ENCODE measurements at places on chromosomes 11 and 22.
A peak's percentile ranks its signal among the peaks of the same experiment; 100 is the strongest.

DNA sequence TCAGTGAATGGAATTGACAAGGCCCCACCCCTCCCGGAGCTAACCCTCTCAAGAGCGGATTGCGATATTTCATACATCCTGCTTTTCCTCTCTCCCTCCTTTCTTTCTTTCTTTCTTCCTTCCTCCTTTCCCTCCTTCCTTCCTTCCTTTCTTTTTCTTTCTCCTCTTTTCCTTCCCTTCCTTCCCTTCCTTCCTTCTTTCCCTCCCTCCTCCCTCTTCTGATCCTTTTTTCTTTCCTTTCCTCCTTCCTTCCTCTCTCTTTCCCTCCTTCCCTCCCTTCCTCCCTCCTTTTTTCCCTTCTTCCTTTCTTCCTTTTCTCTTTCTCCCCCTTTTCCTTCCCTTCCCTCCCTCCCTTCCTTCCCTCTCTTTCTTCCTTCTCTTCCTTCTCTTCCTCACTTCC lies 15.0 kb upstream of the MN1 start:
- no peak for DNase-seq

DNA sequence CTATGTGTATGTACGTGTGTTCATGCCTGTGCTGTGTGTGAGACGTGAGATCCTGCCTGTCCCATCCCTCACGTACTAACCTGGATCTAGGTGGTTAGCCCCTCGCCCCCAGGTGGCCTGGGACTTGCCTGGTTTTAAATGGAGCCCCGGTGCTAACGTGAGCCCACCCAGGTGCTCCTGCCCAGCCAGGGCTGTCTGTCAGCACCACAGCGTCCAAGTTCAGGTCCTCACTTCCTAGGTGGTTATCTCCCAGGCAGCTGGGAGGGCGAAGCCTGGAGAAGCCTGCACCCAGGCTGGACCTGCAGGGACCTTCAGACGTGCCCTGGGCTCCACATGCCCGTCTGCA lies 86.0 kb downstream of the KCNQ1 start:
- no peak for DNase-seq

- no peak for DNase-seq
Measured at GRCh38 chr11:72646024-72646423, 28.2 kb downstream of the PDE2A start.

GRCh38 chr22:20203552-20204201 lies 52.8 kb upstream of the CCDC188 start:
- DNase-seq, result no peak

DNA sequence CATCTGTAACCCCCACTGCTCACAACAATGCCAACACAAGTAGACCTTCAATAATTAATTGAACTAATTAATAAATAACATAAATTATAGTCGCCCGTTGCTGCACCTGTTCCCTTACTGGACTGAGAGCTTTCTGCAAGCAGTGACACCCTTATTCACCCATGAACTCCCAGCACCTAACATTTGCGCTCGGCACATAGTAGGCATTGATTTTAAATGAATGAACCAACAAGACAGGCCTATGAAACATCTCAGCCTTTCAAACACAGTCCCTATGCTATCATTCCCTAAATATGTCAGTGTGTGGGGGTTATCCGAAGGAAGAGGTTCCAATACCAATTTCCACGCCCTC lies 1.1 kb downstream of the THAP12 start:
- DNase-seq, result no peak

DNA sequence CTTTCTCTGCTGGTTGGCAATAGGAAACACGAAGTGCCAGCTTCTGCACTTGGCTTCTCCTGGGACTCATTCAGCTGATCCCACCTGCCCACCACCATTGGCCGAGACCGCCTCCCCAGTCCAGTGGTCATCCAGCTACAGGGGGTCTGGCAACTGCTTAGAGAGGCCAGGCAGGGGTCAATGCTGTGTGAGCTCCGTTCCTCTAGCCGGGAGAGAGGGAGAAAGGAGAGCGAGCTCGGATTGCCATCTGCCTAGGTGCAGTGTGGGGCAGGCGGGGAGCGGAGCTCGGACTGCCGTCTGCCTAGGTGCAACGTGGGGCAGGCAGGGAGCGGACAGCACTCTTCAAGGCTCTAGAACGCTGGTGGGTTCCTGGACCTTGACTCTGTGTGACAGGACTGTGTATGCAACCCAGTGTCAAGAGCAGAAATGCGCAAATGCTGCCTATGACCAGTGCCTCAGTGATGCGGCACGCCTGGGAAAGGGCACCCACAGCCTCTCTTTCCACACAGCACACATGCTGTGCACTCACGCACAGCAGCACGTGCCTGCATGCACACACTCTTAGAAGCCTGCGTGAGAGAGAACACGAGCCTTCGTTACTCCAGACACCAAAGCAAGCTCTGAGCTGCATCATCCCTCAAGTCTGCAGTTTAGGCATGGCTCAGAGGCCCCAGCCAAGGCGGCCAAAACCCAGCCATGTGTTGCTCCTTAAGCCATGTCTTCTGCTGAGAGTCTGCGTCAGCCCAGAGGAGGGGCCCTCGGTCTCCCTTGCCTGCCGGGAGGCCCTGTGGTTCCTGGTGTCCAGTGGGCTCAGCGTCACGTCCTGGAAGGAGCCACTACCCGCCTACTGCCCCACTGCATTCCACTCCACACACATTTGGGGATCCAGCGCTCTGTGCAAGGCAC lies 26.8 kb upstream of the JAM3 start:
- DNase-seq, result no peak

DNA sequence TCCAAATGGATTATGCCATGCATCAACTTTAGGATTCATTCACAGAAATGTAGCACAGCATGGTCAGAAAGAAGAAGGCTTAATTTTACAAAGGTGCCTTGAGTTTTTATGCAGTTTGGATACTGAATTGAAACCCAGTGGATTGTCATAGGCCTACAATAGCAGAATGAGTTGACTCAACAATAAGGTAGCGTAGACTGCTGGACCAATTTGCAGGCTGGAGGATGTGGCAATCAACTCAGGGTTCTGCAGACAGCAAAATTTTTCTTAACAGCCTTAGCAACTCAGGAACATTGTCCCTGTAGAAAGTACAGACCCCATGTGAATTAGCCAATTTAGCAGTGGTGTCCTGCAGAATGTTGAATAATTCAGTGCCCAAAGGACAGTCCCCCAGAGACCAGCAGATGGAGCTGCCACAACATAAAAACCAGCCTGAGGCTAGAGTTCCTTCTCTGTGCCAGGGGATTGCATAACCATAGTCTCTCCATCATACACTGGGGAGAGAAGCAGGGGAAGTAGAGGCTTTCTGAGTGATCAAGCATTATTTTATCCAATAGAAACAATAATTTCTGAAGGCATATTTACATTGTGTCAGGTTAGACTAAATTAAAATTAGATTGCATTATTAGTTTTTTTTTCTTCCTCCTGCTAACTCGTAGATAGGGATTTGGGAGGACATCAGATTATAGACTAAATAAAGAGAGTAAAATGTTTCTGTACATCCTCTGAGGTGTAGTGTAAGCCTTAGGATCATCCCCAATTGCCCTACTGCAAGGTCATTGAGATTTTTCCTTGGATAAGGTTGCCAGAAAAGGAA lies 20.3 kb upstream of the MRPL17 start:
- DNase-seq, result peak; percentile 48

- DNase-seq, result no peak
Measured at GRCh38 chr11:14181121-14181520, 177.9 kb downstream of the RRAS2 start.

DNA sequence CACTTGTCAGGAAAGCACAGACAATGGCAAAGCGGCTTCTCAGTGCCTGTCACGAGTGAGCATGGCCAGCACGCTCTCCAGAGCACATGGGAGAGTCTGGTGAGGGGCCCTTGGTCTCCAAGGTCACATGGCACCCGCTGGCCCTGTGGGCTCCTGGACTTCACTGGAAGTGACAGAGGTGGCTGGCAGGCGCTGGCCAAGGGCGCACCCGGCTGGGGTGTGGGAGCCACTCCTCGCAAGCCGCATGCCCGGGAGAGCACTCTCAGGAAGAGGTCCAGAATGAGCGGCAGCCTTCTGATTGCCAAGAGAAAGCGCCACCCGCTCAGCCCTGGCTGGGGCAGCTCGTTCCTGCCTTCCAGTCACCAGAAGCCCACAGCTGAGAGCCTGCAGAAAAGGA lies 17.1 kb upstream of the MOB2 start:
- DNase-seq, result no peak

GRCh38 chr11:48033918-48034341 lies 53.6 kb downstream of the PTPRJ start:
- no peak for DNase-seq

DNA sequence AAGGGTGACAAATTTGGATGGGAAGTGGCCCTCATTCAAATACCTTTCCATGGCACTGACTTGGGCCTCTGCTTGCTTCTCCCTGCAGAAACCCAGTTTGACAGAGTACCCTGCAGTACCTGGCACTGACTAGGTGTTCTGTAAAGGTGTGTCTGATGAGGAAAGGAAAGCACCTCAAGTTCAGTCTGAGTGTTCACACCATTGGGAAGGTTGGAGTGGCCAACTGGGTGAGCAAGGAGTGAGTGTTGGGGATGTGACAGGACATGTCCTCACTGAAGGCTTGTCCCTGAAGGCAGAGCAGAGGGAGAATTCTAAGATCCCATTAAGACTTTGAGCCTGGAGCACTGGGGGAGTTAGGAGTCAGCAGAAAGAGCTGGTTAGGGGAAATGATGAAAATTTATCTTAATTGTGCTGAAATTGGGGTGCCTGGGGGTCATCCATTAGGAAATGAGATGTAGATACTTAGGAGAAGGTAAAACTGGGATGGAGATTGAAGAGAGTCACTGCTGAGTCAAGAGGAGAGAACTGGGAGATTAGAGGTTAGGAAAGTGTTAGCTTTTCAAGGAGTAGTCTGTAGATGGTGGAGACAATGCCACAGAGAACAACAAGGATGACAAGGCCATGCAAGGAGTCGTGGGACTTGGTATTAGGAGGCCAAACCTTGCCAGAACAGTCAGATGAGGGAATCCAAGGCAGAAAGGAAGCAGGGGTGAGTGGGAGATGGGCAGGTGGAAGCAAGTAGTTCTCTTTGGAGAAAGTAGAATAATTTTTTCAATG lies 6.1 kb downstream of the SREBF2 start:
- DNase-seq, result no peak

DNA sequence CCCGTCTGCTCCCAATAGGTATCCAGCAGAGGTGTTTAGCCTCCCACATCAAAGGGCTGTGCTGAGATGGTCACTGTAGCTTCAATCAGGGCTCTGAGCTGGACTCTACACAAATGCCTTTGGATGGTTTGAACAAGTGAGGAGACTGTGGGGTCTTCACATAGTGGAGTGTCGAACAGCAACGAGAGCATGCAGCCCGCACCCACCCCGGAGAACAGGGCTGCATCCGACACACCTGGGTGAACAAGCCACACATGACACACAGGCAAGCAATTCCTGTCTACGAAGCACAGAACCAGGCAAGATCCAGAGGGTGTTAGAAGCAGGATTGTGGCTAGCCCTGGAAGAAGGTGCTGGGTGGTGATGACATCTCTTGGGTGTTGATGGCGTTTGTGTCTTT lies 58.0 kb upstream of the FGF3 start:
- DNase-seq, result no peak

DNA sequence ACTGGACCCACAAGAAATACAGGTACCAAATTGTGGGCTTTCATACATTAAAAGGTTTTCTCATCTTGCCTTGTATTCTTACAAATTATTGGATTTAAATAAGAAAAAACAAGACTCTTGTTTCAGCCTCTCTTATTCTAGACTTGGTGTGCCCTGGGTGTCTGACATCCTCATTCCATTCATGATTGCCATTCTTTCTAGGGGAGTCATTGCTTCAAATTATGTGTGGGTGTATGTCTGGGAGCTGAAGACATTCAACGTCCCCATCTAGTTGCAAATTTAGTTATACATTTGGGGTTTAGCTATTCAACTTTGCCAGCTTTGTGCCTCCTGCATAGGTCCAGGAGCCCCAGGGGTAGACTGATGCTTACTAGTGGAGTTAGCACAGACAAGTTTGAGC lies 18.1 kb downstream of the MAML2 start:
- DNase-seq, result peak; percentile 39

DNA sequence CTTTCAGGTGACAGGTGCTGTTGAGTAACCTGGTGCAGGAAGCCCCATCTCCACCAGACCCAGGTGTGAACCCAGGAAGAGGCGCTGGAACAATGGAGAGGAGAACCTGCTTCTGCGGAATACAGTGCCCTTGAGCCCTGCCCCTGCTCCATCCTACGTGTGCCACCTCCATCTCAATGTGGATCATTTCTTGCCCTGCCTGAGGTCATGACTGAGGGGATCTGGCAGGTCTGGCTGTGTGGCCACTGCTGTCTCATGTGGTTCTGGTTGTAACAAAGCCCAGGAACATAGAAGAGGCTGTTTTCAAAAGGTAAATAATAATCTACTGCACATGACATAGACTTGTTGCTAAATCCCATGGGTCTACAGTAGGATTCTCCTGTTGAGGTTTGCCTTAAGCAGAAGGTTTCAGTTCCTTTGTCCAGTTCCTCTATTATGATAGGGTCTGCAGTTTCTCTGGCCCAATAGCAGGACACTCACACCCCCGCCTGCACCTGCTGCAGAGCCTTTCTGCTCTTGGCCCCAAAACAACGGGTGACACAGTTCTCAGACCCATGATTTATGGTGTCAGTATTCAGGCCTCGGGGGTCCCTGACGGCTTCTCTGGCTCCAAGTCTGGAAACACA lies 113.5 kb upstream of the IGLL5 start:
- DNase-seq, result no peak

DNA sequence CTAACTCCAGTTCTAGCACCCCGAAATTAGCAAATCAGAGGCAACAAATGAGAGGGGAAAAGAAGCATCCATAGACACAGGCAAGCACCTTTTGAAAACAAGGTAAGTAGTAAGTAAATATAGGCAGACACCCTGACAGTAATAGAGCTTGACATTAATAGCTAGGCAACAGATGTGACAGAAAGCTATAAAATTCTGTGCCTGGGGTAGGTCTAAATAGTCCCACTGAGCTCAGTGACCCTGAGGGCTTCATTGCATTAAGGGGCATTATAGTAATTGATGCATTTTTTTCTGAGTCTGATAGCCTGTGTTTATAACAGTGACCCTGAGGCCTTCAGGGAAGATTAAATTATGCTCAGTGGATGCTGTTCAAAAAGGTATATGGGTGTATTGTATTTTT lies 197.1 kb downstream of the HIPK3 start:
- DNase-seq, result no peak

DNA sequence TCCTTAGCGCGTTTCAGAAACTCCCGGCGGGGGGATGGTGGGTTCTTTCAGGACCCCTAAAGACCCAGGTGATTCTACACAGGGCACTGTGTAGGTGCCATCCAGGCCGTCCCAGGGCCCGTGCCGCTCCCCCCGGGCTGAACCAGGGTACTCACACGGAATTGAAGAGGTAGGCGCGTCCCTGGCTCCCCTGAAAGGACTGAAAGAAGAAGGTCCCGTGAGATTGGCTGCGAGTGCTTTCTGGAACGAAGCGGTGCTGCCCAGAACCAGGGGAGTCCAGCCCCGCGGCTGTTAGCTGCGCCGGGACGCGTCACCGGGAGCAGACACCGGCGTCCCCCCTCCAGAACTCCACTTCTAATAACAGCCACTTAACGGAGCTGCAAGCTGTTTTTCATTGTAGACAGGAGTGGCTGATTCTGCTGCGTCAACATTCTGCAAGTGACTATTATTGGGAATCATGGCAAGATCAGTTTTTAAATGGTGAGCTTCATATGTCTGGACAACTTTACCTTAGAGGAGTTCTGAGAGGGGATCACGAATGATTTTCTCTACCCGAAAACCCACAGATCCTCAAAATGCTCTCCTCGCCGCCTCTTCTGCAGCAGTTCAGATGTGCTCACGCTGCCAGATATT lies 31.8 kb downstream of the YPEL1 start:
- DNase-seq, result no peak

Measured in 8988T (cell line).